CD4-positive, alpha-beta T cell treated with Interleukin-12 subunit alpha and Interleukin-12 subunit beta, for 1 hour (primary cell): ENCODE measurements at places on chromosomes 2 and 18.

- no peak for DNase-seq
These were observed 140.7 kb downstream of the LDLRAD4 start for GRCh38 chr18:13359210-13359609.

DNA sequence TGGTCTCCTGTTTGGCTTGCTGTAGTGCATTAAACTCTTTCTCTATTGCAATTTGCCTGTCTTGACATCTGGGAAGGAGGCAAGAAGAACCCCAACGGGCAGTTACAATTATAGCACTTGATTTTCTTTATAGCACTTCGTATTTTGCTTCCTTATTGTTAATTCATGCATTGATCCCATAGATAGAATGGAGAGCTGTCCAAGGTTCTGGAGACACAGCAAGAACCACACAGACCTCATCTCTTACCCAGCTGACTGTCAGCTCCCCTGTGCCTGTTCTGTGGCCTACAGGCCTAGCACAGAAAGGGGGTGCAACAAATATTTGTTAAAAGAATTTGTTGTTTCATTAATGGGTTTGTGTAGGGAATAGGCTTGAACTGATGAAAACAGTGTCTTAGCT, 194.3 kb downstream of the GALNT1 start:
- DNase-seq, result no peak

DNA sequence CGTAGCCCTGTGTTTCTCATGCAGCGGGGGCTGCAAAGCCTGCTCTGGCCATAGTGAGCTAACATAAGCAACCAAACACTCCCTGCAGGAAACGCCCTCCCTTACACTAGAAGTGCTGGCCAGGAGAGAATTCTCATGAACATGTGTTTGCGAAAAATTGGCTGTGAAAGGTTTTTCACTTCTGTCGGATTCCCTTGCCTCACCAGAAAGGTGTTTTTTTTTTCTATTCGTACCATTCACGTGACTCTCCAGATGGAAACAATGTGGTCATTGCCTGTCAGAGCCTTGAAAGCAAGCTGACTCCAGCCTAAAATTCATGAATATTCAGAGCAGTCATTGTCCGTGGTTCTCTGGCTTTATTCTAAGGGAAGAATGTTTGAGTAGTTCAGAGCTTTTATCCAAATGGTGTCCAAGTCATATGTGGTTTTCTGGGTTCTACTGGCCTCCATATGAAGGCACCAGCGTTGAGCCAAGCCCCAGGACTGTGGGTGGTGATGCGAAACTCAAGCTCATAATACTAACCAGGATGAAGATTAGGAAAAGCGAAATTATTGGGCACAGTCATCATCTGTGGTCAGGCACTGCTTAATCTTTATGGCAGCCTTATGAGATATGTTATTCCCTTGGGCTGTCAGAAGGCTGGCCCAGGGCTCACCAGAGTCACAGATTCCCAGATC, 236.4 kb downstream of the ALPK2 start:
- DNase-seq, result no peak

DNA sequence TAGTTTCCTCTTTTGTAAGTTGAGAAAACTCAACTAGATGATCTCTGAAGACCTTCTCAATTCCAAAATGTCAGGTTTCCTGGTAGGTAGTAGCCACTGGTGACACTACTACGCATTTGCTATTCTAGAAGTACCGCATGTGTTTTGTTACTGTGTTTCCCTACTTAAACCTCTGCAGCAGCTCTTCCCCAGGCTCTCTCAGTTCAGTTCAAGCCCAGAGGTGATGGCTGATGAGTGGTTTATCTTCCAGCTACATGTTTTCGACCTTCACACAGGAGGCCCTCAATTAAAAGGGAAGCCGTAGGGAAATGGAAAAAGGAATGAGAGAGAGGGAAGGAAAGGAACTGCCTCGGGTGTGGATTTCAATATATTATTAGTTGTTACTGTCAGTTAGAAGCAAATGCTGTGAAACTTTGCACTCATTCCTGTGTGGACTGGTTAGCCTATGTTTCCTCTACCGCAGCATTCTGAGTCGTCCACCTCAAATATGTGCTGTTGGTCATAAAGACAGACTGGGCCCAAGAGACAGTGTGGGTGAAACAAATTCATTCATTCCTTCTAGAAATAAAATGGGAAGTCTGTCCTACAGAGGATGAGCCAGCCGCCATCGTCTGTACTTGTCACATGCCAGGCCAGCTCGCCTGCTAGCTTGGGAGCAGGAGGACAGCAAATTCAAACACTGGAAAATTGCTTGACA, 455.2 kb upstream of the RAB12 start:
- DNase-seq, result no peak

- DNase-seq, result no peak
These were observed 175.4 kb upstream of the ACAA2 start for GRCh38 chr18:49988733-49989132.

- DNase-seq, result no peak
These were observed 132.7 kb downstream of the HDAC4 start for GRCh38 chr2:239268082-239268481.

GRCh38 chr2:128386066-128386465, 67.4 kb upstream of the HS6ST1 start:
- DNase-seq, result no peak
